Prostate gland (tissue), 2 donors: ENCODE measurements at places on chromosomes 5 and 9.

- no peak for DNase-seq
Observed at GRCh38 chr5:171442287-171443042, 23.0 kb downstream of the FGF18 start.

GRCh38 chr5:80704221-80704620 lies 49.4 kb upstream of the DHFR start:
- no peak for DNase-seq

GRCh38 chr5:178730940-178731265 lies 444 bp upstream of the ZNF354A start:
- DNase-seq: no peak

GRCh38 chr5:96439477-96440184 lies 6.6 kb upstream of the PCSK1 start:
- DNase-seq: no peak

DNA sequence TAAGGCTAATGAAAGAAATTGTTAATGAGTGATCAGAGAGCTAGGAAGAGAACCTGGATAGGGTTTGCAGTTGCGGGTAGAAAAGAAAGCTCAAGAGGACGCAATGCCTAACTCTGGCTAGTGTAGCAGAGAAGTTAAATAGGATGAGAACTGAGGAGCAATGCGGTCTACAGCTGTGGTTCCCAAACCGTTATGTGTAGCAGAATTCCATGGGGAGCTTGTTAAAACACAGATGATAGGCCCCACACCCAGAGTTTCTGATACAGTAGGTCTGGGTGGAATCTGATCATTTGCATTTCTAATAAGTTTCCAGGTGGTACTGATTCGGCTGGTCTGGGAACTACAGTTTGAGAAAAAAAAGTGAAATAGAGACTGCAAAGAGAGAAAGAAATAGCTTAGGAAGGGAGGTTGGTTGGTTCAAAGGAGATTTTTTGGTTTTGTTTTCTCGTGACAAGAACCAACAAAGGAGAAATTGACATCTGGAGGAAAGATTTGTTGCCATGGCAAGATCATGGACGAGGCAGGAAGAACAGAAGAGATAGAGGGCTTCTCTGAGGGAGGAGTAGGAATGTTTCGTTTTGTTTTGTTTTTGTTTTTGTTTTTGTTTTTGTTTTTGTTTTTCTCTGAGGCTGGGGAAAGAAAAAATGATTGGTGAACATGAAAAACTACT lies 276.1 kb downstream of the ARRDC3 start:
- no peak for DNase-seq

GRCh38 chr5:142439207-142439860 lies 114.5 kb upstream of the SPRY4 start:
- no peak for DNase-seq

DNA sequence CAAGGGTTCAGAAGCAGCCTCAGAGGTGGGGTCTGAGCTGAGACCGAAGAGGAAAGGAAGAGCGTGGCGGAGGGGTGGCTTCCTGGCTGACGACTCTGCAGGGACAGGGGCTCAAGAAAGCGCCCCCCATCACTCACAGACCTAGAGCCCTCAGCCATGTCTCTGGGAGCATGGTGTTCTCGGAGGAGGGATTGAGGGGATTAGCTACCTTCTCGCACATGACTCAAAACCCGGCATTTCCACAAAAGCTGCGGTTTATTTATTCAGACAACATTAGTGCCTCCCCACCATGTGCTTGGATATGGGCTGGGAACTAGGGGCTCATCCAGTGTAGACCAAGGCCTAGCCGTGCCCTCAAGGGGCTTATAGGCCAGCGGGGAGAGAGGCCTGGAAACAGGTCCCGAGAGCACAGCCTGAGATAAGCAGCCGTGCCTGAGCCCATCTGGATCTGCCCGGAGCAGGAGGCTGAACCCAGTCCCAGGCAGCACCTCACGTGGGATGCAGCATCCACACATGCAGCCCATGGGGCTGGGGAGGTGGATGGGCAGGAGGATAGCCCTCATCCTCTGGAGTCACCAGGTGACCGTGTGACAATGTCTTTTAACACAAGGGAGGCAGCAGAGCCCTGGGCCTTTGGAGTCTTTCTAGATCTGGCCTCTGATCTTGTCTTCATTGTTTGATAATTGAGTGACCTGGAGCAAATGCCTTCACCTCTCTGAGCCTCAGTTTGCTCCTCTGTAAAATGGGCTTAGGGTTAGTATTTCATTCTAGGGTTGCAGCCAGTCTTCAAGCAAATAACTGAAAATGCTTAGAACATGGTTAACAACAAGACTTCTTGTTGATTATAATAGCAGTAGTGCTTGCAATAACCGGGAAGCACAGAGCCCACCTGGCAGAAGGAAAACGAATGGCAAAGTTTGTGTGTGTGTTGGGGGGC lies 878 bp upstream of the HMCN2 start:
- DNase-seq: no peak

GRCh38 chr9:99835581-99835980 lies 13.9 kb downstream of the NR4A3 start:
- DNase-seq: no peak

- peak; percentile 46 for DNase-seq
Observed at GRCh38 chr9:133991964-133992779, at the start of gene VAV2. TSS of gene VAV2 (minus strand) at chr9:133992324. CDS start at chr9:133992278, 46 bp downstream.

- no peak for DNase-seq
Observed at GRCh38 chr5:104139840-104140239, 577.3 kb upstream of the NUDT12 start.

GRCh38 chr5:150585781-150586341 lies 54.6 kb upstream of the SYNPO start:
- no peak for DNase-seq

- DNase-seq: peak; percentile 54
Observed at GRCh38 chr5:43042176-43042625, 2.1 kb upstream of the ANXA2R start.

GRCh38 chr9:114233491-114234185 lies 78.3 kb downstream of the COL27A1 start:
- DNase-seq: no peak

- no peak for DNase-seq
Observed at GRCh38 chr5:107431536-107431935, 239.2 kb downstream of the EFNA5 start.

GRCh38 chr5:54895816-54896341 lies 89.5 kb downstream of the ESM1 start:
- DNase-seq: peak; percentile 31

- no peak for DNase-seq
Observed at GRCh38 chr9:94228616-94229015, 30.5 kb upstream of the ZNF169 start.

DNA sequence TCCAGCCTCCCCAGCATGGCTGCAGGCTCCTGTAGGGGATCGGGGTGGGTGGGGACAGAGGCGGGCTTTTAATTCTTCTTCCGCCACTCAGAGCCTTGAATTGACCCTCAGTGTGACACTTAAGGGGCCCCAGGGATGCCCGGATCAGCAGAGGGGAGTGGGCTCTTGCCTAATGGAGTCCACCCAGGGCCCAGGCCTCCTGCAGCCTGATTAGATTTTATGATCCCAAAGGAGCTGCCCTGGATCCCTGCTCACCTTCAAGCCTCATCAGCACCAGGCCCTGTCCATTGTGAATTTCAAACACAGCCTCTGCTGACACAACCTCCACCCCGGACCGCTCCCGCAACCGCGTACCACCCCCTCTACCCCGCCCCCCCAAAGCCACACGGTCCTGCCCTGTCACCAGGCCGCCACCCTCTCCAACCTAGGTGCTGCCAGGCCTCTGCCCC lies 214.1 kb upstream of the IER5L start:
- no peak for DNase-seq

GRCh38 chr5:146426853-146427618 lies 20.1 kb upstream of the TCERG1 start:
- no peak for DNase-seq

DNA sequence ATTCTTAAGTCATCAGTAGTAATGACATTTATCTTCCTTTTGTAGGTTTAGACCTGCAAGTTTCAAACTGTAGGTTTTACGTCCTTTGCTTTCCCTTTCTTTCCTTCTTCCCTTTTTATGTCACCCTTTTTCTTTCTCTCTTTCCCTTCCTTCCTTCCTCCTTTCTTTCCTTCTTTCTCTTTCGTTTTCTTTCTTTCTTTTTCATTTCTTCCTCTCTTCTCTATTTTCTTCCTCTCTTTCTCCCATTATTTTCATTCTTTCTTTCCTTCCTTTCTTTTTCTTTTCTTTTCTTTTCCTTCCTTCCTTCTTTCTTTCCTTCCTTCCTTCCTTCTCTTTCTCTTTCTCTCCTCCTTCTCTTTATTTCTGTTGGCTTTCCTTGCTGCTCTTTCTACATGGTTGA lies 59.9 kb downstream of the WDR36 start:
- no peak for DNase-seq

DNA sequence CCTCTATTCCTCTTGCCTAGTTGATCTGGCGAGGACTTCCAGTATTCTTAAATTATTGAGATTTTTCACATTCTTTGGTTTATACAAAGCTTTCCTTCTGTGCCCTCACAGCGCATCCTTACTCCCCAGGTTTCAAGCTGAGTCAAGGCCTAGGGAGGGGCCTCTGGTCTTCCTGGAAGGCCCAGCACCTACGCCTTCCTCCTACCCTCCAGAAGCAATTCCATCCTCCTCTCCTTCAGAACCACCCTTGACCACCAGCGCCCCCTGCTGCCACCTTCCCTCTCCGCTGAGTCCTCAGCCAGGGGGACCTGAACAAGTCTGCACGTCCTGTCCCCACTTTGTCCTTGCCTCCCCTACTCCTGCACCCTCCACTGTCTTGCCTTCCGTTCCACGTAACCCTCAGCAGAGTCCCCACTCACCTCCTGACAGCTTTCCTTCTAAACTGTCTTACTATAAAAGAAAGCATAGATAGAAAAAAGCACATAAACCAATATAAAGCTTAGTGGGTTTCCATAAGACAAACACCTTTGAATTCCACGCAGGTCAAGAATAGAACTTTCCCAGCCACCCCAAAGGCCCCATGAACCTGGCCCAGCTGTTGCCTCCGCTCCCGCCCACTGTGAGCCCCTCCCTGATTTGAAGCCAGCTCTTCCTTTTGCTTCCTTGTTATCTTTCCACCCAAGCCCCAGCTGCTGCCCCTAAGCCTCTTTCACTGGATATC lies 63.0 kb upstream of the CTSL start:
- peak; percentile 72 for DNase-seq

- DNase-seq: no peak
Observed at GRCh38 chr9:117936185-117937130, 232.3 kb downstream of the TLR4 start.

- DNase-seq: no peak
Observed at GRCh38 chr5:13843175-13843846, 101.2 kb downstream of the DNAH5 start.

DNA sequence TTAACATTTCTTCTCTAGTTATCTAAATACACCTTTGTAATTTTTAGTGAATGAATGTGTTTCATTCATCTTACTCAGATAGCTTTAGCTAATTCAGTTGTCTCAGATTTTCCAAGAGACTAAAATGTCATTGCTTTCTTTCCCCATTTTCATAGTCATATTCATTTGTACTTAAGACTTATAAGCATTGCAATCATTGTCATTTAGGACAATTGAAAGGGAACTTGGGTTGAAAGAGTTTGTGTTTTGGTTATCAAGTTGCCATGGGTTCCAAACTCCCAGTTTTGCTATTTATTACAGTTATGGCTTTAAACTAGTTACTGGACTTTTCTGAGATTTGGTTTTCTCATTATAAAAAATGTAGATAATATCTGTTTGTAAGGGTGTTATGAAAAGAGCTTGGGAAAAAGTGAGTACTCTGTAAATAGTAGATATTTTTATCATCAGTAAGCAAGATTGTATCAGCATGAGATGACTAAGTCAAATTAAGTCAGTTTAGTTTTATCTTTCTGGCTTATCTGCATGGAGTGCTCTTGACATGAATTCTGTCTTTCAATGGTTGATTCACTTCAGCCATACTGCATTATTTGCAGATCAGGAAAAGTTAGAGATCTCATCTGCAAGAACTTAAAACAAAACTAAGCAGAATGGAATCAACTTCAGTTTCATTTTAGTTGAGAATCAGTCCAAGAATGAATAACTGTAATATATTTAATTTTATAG lies 107.5 kb downstream of the PBX3 start:
- no peak for DNase-seq

DNA sequence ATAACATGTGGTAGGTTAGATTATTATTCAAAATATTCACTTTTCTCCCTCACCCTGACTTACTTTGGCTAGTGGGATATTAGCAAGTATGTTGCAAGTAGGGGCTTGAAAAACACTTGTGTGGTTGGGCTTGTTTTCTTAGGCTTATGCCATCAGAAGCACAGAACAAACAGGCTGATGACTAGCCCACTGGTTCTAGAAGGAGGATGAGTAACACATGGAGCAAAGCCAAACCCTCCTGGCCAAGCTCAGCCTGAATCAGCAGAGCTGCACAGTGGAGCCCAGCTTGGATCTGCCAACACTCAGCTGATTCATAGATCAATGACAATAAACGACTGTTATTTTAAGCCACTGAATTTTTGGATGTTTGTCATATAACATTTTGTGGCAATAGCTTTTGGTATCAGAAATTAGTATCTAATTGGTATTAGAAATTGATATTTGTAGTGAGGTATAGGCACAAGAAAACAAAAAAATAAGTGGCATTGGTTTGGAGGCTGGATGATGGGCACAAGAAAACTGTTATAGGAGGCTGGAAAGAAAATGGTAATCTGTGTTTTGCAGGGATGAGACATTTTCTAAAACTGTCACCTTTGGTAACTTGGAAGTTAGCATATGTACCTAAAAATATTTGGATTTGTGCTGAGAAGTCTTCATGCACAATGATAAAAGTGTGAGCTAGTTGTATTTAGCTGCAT lies 46.1 kb upstream of the ZBED3 start:
- DNase-seq: peak; percentile 75

DNA sequence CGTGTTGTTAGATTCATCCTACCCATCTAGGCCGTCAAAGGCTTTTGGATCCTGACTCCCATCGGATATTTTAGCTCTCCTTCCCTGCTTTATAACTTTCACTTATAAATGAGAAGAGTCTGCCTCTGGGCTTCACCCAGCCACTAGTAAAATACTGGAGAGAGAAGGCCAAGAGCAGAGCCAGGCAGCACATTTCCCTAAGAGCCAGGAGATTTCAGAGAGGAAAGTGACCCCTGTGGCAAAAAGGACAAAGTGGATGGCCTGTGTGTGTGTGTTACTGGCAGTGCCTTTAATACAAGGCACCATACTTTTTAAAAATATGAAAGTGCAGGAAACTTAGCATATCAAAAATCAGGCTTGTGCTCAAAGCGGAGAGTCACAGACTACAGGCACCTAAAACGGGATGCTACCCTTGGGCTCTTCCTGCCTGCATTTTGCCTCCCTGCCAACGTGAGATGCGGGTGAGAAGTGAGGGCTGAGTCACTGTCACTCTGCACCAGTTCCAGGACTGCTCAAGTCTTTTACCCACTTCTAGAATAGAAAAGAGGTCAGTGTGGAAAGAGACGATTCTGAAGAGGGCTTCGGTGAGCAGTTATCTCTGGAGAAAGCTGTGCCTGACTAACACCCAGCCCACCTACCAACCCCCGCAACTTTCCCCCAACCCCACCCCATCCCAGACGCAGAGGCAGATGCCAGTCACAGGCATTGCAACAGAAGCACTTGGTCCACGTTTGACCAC lies 15.9 kb downstream of the NFIL3 start:
- no peak for DNase-seq

GRCh38 chr5:133854554-133854953 lies 113.9 kb downstream of the C5orf15 start:
- DNase-seq: no peak

GRCh38 chr5:53423724-53424123 lies 56.7 kb upstream of the FST start:
- DNase-seq: no peak

- DNase-seq: peak; percentile 74
Observed at GRCh38 chr5:1111727-1112289, at the start of gene SLC12A7. TSS of gene SLC12A7 (minus strand) at chr5:1112063. CDS start at chr5:1111991, 72 bp downstream.

GRCh38 chr9:108197899-108198298 lies 657.9 kb downstream of the ACTL7B start:
- no peak for DNase-seq

- DNase-seq: no peak
Observed at GRCh38 chr5:162800301-162800700, 637.1 kb upstream of the CCNG1 start.
